ENCODE measurements at places on chromosomes 12 and 14.

GRCh38 chr12:91781114-91781513 is 364.5 kb downstream of the BTG1 start:
- no peak for DNase-seq

DNA sequence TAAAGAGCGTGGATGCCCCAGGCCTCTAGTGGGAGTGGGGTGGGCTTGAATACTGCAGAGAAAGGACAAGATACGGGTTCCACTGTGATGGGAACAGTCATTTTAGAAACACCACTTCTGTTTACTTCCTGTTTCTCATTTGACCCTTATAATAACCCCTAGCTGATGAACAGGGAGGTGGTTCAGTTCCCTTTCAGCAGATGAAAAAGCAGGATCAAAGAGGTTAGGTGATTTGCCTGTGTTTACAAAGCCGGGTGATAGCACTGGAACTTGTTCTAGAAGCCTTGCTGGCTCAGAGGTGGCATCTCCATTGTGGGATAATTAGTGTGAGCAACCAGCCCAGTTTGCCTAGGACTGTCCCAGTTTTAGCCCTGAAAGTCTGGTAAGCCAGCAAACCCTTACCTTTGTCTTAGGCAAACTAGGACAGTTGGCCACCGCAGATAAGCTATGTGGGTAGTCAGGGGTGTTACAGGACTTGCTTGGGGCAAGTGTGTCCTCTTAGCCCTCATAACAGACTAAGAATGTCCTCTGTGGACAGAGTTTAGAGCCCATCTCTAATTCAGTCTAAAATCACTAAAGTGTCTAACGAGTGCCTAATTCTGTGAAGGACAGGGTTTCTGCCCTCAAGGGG is 7.5 kb upstream of the LRP1-AS start:
- DNase-seq: no peak

- no peak for DNase-seq
These were observed 645.0 kb upstream of the NOVA1 start for GRCh38 chr14:27242874-27243273.

DNA sequence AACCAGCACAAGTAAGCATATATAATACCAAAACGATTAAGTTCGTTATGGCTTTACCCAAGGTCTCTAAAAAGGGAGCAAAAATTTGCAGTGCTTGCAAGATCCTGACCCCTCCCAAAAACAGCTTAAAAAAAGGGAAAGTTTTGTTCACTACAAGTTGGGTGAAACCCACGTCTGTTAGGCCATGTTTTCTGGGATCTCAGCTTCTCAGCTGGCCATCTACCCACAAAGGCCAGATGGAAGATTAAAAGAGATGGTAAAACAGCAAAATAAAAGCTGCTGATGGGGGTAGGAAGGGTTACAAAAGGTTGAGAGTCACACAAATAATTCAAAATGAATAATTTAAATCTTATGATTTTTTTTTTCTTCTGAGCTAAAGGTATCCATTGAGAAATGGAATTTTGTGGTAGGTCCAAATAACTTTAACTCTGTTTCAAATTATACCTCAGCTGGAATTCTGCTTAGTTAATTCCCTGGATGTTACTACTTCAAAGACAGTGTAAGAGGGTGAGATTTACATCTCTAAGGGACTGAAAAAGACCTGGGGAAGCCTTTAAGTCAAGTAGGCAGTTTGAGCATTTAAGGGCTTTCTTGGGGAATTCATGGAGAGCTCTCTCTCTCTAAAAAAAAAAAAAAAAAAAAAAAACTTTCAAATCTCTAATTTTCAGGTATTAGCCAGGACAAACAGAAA is 185.6 kb upstream of the NAV3 start:
- DNase-seq: no peak

DNA sequence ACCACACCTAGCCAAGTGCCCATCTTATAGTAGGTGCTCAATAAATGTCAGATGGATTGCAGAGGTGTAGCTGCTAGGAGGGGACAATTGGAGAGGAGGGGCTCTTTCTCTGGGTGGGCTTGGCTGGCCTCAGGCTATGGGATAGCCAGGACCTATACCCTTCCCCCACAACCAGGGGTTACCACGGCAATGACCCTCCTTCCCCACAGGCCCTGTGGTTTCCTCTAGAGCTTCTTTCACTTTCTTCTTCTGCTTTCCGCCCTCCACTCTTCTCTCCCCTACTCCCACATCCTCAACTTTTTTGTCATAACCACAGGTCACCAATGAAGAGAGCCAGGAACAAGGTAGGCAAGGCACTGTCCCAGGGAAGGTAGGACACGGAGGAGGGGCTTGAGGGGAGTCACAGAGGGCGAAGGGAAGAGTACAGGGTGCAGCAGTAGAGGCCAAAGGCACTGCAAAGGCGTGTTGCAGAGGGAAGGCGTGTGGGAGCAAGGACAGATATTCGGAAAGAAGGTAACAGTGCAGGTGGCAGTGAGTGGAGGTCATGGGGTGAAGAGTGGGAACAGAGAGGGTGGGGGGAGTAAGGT is 1.9 kb upstream of the ITGB7 start:
- no peak for DNase-seq

DNA sequence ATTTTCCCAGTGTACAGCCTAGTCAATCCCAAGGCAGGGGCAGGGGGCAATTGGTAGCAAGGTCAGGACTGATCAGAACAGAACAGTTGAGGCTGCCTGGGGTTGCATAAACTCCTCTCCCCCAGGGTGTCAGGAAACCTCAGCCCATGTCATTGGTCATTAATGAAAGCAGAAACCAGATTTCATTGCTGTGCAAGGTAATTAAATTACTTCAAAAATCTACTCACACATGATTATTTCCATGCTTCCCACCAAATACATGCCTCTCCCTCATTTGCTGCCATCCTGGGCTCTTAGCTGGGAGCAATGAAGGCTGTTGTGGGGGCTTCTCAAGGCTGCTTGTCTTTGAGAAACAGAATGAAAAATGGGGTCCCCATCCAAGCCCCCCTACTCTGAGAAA is 124.2 kb downstream of the PHETA1 start:
- DNase-seq: no peak

DNA sequence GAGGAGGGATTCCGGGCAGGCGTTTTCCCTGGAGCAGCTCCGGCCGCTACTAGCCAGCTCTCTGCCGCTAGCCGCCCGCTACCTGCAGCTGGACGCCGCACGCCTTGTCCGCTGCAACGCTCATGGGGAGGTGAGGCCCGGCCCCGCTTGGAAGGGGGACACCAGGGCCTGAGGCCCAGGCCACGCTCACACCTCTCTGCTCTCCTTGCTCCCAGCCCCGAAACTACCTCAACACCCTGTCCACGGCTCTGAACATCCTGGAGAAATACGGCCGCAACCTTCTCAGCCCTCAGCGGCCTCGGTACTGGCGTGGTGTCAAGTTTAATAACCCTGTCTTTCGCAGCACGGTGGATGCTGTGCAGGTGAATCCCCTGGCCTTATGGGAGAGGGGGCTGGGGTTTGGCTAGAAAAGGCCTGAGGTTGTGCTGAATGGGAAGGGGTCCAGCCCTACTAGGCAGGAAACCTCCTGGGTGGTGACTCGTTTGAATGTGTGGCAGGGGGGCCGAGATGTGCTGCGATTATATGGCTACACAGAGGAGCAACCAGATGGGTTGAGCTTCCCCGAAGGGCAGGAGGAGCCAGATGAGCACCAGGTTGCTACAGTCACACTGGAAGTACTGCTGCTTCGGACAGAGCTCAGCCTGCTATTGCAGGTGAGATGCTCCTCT is 597 bp downstream of the RNF31 start:
- no peak for DNase-seq

DNA sequence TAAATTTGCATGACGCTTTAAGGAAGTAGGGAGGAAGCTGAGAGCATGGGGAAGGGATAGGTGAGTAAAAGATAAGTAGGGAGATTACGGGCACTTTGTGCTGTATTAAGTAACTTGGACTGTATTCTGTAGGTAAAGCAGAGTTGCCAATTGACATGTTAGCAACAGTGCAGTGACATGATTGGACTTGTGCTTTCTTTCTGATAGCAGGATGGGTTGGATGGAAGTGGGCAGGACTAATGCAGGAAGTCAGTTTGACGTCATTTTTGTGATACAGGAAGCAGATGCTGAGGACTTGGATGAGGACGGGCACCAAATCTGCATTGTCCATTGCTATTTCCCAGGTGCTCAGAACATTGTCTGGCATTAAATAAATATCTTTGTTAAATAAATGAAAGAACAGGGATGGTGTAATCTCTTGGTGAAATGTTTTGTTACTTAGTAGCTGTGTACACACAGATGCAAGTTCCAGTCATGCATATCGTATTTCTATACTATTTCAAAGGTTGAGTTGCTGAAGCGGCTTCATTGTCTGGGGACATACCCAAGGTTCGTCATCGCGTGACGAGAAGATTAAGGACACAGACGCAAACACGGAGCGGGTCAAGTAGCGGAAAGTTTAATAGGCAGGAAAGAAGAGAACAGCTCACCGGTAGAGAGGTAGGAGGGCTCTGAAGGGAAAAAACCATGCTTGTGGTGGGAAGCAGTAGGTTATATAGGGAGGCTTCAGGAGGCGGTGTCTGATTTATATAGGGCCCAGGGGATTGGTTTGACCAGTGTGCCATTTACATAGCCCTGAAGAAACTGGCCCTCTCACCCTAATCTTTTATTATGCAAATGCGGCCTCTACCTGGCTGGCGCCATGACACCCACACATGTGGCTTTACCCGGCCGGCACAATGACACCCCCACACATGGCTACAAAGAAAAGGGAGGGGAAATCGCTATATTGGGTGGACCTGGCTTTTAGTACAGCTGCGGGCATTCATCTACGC is 30.7 kb downstream of the GUCY2C start:
- peak; percentile 94 for DNase-seq

GRCh38 chr12:13613297-13613696 is 368.1 kb downstream of the GRIN2B start:
- no peak for DNase-seq

GRCh38 chr12:94202245-94203180 is 54.1 kb downstream of the PLXNC1 start:
- DNase-seq: peak; percentile 80

- DNase-seq: no peak
These were observed 19.4 kb downstream of the TMEM106C start for GRCh38 chr12:47982770-47983169.

DNA sequence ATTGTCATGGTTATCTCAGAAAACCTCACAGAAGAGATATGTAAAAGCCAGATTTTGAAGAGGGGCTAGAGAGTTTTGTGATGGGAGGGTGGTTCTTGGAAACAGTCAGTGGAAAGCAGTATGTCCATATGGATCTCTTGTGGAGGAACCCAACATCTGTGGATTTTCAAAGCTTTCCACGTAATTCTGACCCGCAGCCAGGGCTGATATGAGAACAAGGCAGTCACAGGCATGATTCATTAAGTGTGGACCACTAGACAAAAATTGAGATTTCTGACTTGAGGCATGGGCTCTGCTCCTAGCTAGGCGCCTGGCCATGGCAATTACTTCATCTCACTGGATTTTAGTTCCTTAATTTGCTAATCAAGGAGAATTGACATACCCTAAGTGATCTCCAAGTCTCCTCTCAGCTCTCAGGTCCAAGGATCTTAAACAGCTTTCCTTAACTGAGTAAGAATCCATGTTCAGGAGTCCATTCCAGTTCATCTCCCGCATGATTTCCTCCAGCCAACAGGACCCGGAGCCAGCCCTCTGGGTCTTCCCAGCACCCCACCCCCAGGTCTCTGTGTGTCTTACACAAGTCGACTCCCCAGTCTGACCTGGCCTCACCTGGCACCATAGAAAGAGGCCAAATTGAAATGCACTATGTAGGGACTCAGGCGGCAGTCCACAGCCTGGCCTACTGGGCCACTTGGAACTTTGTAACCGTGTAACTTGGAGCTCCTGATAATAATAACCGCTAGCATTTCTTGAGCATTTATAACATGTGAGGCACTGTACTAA is 176.3 kb upstream of the PARP11 start:
- DNase-seq: no peak

DNA sequence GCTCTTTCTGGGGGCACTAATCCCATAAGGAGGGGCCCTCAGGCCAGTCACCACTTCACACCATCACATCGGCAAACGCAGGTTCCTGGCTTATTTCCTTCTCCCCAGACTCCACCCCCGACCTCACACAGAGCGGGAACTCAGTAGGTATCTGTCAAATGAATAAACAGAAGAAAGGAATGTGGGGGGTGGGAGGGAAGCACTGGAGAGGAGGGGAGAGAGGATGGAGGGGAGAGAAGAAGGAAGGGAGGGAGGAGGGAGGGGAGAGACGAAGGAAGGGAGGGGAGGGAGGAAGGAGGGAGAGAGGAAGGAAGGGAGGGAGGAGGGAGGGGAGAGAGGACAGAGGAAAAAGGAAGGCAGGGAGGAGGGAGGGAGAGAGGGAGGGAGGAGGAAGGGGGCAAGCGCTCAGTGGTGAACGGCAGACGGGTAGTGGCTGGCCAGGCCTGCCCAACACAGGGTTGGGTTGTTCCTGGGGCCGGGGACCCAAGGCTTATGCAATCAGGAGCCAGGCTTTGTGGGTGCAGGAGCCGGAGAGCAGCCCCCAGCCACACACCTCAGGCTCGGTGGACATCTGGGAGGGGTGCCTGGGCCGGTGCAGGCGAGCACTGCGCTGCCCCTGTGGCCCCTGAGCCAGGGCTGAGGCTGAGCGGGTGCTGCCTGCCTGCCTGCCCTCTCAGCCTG is 52.6 kb upstream of the FBRSL1 start:
- DNase-seq: no peak

- DNase-seq: no peak
These were observed 419.8 kb downstream of the RGS6 start for GRCh38 chr14:72352012-72352411.

GRCh38 chr14:59067127-59067894 is 121.2 kb upstream of the DAAM1 start:
- DNase-seq: no peak

- DNase-seq: peak; percentile 73
These were observed 26.5 kb downstream of the NUDT4 start for GRCh38 chr12:93403988-93404803.
